Left renal cortex interstitium (tissue), 4 donors: ENCODE measurements at places on chromosomes 2 and 18. TPM values are rescaled to one million over a fixed set of nuclear protein-coding genes. Genes with fewer than 3 reads are reported as not detected.
A peak's percentile ranks its signal among the peaks of the same experiment; 100 is the strongest.

DNA sequence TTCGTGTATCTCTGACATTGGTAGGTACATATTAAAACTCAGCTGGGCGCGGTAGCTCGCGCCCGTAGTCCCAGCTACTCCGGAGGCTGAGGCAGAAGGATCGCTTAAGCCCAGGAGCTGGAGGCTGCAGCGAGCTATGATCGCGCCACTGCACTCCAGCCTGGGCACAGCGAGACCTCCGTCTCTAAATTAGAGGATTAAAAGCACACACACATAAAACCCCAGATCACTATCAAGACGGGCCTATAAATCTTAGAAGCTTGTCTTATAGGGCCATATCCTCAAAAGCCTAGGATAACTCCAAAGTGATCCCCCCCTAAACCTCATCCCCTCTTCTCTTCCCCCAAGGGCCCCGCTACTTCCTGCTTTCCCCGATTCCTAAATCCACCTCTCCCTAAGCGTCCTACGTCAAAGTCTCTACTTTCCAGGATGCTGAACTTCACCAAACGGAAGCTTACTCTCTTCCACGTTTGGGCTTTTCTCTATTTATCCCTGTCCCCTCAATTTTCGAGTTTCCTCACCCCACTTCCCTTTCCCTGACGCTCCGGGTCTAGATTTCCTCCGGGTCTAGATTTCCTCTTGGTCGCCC lies 707 bp downstream of the KRCC1 start:
- peak; percentile 22 for DNase-seq

The SH2D6 gene
- polyA plus RNA-seq, result 0.56 TPM

GRCh38 chr2:121873864-121874263 lies 118.4 kb downstream of the TSN start:
- no peak for DNase-seq

The SERPINB12 gene
- not detected for polyA plus RNA-seq

DNA sequence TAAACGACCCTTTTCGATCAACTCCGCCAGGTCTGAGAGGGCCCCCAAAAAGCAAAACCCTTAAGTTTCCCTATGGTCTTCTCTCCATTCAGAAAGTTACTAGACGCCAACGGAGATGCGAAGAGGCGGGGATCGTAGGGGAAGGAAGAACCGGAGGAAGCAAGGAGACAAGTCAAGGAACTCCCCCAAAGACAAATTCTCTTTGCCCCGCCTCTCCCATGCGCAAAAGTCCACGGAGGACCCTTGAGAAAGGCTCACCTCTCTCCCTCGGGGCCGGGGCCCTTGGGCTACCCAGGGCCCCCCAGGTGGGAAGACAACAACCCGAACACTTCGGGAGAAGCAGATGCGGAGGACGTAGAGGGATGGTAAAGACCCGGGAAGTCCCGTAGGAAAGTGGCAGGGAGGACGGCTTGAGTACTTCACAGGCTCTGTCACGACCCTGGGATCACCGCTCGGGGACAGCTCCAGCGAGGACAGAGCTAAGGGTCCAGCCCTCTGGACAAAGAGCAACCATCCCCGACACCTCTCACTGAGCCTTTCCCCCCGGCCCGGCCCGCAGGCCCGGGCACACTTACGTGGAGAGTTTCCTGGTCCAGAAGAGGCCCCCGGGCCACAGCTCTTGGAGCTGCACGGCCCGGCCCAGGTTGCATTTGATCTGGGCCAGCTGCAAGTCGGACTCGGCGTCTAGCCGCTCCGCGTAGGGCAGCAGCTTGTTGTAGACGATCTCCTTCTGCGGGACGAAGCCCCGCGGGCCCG lies 647 bp downstream of the PSME4 start:
- peak; percentile 42 for DNase-seq

The AFG3L2 gene
- polyA plus RNA-seq, result 68.0 TPM

DNA sequence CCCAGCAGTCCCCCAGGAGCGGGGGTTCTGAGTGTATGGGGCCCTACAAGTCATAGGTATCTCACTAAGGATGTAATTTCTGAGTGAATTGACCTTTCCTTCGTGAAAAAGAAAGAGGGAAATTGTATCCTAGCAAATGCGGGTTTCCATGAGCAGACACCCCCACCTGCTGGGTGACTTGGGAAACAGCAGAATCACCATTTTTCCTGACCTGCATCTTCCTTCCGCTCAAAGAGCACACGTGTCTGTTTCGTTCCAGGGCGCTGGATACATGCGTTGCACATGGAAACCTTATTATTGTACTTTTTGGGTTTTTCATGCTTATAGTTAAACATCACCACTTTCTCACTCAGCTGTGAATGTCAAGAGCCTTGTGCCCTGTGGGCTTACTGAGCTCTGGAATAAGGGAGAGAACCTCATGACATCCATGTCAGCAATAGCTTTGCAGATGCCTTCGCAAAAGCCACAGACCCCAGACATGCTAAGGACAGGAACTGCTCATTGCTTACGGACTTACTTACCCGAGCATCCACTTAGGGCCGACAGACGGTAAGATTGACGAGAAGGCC lies 132.8 kb downstream of the TPO start:
- DNase-seq, result no peak

The GREB1 gene
- 10.4 TPM for polyA plus RNA-seq

- no peak for DNase-seq
These were observed 27.6 kb downstream of the EVA1A start for GRCh38 chr2:75533135-75533534.

The TPO gene
- 0.08 TPM for polyA plus RNA-seq

The ATP6V1B1 gene
- polyA plus RNA-seq, result 74.9 TPM

DNA sequence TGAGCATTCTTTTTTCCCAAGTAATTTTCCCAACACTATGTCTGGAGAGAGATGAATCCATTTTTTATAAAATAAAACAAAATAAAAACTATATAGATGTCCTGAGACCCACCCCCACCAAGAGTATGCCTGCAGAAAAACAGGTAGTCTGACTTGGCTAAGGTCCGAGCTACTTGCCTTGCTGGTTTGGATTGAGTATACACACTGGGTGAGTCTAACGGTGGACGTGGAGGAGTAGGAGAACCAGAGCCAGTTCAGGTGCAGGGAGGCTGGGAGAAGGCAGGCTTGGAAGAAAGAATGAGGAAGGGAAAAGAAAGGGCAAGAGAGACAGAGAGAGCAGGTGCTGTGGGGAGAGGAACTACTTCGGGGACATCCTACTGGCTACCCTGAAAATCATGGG lies 21.3 kb upstream of the AFTPH start:
- no peak for DNase-seq

The SLC9A4 gene
- polyA plus RNA-seq, result 7.3 TPM

GRCh38 chr2:46384457-46384815 lies 87.2 kb downstream of the EPAS1 start:
- DNase-seq, result no peak

DNA sequence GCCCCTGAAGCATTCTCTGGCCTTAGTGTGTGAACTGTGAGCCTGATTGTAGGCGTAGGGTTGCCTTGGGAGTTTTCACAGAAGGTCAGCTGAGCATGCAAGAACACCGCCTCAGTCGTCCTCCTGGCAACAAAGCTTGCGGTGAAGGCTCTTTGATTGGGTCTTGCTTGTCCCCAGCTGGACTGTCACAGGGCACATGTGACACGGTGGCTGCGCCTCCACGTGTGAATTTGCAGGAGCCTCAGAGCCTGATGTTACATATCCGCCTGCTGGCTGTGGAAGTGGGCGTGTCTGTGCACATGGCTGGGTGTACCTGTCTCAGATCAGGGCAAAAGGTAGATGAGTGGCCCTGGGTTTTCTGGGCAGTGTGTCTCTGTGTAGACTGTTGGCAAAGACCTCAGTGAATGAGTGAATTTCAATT lies 228.7 kb downstream of the HAUS1 start:
- DNase-seq, result no peak

The PPP1R1C gene
- polyA plus RNA-seq, result 1.5 TPM

DNA sequence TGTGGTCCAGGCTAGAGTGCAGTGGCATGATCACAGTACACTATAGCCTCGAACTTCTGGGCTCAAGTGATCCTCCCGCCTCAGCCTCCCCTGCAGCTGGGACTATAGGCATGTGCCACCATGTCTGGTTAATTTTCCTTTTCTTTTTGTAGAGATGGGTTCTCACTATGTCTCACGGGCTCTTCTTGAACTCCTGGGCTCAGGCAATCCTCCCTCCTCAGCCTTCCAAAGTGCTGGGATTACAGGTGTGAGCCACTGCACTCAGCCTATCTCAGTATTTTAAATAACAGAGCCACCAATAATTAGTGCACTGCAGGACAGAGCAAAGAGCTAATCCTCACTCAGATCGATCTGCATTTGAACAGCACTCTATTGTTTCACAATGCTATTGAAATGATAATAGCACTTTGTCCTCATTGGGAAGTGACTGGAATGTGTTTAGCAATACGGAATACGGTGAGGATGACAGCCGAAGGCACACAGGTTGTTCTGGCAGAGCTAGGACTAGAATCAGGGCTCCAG lies 335.9 kb downstream of the DLGAP1 start:
- no peak for DNase-seq

- no peak for DNase-seq
These were observed 762.3 kb upstream of the ID2 start for GRCh38 chr2:7919510-7919909.

The TUBA3E gene
- polyA plus RNA-seq, result 0.26 TPM

GRCh38 chr18:44771956-44772917 lies 91.5 kb downstream of the SETBP1 start:
- no peak for DNase-seq

DNA sequence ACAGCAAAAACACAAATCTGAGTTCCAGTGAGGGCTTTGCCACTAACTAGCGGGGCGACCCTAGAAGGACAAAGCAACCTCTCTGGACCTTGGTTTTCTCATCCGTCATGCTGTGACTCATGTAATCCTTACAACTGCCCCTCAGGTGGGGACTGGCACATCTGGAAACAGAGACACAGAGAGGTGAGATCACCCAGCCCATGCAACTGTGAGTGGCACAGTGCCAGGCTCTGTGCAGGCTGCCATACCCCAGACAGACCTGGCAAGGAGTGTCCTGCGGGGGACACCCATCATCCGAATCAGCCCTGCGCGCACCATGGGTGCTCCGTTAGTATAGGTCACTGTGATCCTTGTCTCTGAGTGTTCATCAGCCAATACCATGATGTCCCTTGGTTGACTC lies 198.3 kb downstream of the SMAD7 start:
- DNase-seq, result no peak

DNA sequence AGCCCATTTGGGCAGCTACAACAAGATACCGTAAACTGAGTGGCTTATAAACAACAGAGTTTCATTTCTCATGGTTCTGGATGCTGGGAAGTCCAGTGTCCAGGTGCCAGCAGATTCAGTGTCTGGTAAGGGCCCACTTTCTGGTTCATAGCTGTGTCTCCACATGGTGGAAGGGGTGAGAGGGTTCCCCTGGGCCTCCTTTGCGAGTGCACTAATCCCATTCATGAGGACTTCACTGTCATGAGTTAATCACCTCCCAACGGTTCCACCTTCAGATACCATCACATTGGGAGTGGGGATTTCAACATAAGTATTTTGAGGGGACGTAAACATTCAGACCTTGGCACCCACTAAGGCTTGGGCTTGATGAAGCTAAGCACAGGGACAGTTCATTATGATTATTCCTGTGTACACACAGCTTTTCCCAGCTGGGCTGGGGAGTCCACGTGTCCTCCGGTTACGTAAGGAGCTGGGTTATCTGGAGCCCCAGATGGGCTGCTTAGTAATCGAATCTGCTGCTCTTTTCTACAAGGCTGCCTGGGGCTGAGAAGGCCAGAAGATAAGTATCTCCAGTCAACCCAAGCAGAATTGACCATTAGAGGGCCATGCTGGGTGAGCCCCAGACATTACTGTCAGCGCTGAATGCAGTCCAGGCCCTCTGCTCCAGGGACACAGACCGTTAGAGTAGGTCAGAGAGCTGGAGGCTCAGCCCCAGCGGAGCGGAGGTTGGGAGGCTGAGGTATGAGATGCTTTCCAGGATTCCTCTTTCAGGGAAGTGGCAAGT lies 42.7 kb downstream of the EPAS1 start:
- DNase-seq, result no peak

The GALR1 gene
- 0.19 TPM for polyA plus RNA-seq

GRCh38 chr2:1990724-1991123 lies 246.4 kb upstream of the PXDN start:
- DNase-seq, result no peak

GRCh38 chr18:22355598-22355997 lies 62.1 kb downstream of the CTAGE1 start:
- DNase-seq, result no peak
